ENCODE measurements at places on chromosomes 13 and 19. TPM values are rescaled to one million over a fixed set of nuclear protein-coding genes. Genes with fewer than 3 reads are reported as not detected.

GRCh38 chr19:18685597-18686190 lies 2.2 kb downstream of the CRTC1 start:
- no peak overlapping the region for H3K27ac ChIP-seq
- H3K36me3 ChIP-seq, result no peaks in the 10 kb centered on the region
- no peaks in the 10 kb centered on the region for H3K4me1 ChIP-seq
- no peaks in the 10 kb centered on the region for H3K27me3 ChIP-seq
- no peak for DNase-seq
- H3K4me3 ChIP-seq, result no peak overlapping the region

GRCh38 chr19:13839938-13840304 lies 37.0 kb upstream of the NANOS3 start:
- H3K27me3 ChIP-seq, result no peaks in the 10 kb centered on the region
- no peak for DNase-seq
- peaks cover 39% of the 10 kb centered on the region for H3K36me3 ChIP-seq
- peaks cover 78% of the 10 kb centered on the region for H3K4me1 ChIP-seq
- peak overlapping the region; percentile 100 for H3K4me3 ChIP-seq

GRCh38 chr13:73275163-73275562 lies 216.4 kb downstream of the KLF5 start:
- no peaks in the 10 kb centered on the region for H3K4me1 ChIP-seq
- no peak for DNase-seq
- H3K27ac ChIP-seq, result no peak overlapping the region
- H3K4me3 ChIP-seq, result no peak overlapping the region

DNA sequence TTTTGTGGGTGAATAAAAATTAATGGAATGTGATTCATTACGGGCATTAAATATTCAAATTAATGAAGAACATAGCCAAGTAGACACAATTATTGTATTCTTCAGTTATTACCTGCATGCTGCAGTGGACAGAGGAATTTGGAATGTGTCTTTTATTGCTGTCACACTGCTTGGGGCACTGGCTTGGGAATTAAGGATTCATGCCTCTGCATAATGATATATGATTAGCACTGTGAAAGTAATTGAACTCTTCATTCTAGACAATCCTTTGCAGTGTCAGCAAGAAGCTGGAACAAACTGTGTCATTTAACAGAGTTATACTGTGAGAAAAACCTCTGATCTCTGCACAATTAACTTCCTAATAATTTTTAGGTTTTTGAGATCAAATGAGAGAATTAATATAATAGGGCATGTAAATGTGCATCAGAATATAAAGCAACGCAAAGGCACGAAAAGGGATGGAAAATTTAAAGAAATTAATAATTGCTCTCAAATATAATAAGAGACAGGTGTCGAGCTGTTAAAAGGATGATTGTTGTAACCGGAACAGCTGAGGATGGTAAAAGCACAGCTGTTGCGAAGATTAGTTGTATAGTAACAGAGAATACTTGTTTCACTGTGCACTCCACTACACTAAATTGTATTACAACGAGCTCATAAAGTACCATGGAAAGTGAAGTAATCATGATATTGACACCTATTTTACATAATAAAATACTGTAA lies 235.1 kb upstream of the MIR17HG start:
- no peaks in the 10 kb centered on the region for H3K36me3 ChIP-seq
- H3K27ac ChIP-seq, result no peak overlapping the region

DNA sequence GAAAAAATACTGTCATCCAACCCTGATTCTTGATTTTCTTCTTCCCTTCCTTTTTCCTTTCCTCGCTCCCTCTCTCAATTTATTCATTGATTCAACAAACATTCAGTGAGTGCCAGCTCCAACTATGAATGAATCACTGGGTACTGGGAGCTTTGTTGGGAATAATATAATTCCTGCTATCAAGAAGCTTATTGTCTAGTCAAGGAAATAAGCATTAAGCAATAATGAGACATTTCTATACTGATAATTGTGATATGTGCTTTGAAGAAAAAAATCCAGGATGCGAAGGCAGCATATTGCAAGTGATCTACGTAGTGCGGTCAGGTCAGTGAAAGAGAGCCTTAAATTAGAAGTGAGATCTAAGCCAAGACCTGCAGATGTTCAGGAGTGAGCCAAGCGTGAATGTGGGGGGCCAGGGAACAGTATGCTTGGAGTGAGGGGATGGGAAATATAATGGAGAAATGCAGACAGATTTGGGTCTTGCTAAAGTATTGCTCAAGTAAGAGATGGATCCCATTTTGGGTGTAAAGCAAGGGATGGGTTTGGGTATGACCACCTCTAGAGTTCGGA lies 253.5 kb downstream of the LHFPL6 start:
- DNase-seq, result no peak
- H3K27me3 ChIP-seq, result no peaks in the 10 kb centered on the region
- H3K4me1 ChIP-seq, result peaks cover 54% of the 10 kb centered on the region
- no peak overlapping the region for H3K4me3 ChIP-seq
- H3K27ac ChIP-seq, result peak overlapping the region; percentile 46
- no peaks in the 10 kb centered on the region for H3K36me3 ChIP-seq

DNA sequence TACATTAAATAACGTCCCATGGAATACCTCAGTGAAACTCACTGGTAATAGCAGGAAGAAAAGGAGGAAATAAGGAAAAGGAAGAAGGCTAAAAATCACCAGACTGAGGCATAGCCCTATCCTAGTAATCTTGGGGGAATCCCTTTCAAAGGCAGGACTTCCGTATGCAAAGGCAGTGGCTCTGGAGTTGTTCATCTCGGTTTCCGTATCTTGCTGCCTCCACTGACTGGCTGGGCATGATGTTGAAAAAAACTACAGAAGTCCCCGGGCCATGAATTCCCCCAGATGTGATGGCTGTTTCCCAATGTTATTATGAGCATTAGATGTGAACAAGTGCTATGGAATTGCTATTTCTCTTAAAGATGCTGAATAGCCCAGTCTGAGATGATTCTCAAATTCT lies 5.5 kb downstream of the FPR2 start:
- no peaks in the 10 kb centered on the region for H3K27me3 ChIP-seq
- no peak overlapping the region for H3K4me3 ChIP-seq
- no peaks in the 10 kb centered on the region for H3K4me1 ChIP-seq
- H3K36me3 ChIP-seq, result no peaks in the 10 kb centered on the region

GRCh38 chr19:7554990-7555864 lies 19.7 kb downstream of the PNPLA6 start:
- peaks cover 4% of the 10 kb centered on the region for H3K4me1 ChIP-seq
- H3K36me3 ChIP-seq, result peaks cover 66% of the 10 kb centered on the region
- no peak overlapping the region for H3K27ac ChIP-seq

DNA sequence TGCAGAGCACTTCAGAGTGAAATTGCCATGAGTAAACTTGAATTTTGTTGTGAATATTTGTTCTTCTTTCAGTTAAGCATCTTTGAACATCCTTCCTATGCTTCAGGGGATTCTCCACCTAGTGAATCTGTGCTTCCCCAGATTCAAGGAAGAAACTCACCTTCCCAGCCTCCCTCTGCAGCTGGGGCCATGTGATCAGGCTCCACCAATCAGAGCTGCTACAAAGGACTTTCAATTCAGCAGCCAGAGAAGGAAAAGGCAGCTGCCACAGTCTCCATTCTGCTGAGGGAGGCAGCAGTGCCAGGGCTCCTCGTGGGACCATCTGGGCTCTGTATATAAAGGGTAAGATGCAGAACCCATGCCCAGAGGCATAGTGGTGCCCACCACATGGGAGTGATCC lies 89.7 kb upstream of the SIAH3 start:
- H3K36me3 ChIP-seq, result no peaks in the 10 kb centered on the region
- DNase-seq, result no peak
- no peak overlapping the region for H3K27ac ChIP-seq
- no peak overlapping the region for H3K4me3 ChIP-seq

DNA sequence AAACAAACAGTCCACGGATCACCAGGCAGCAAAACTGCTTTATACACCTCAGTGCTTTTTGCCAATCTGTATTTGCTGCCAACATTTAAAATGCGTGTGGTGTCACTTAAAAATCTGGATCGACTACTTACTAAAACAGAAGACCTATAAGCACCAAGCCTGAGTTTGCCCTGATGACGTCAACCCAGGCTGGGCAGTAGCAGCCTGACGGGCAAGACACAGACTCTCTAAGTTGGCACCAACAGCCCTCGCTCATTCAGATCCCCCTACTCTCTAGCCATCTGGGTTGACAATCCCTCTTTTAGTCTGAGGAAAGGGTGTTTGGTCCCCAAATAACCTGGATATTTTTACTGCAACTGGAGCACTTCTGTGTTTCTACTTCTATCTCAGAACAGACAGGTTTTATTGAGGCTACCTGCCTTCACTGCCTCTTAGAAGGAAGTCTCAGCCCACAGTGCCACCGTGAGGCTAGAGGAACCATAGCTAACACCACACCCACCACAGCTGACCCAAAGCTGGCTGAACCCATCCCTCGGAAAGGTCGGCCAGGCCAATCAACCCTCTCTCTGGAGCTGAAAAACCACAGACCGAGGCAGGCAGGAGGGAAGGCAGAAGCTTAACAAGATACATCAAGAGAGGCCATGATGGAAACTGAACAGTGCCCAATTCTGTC lies 6.9 kb downstream of the SUGP2 start:
- no peaks in the 10 kb centered on the region for H3K27me3 ChIP-seq
- no peaks in the 10 kb centered on the region for H3K4me1 ChIP-seq
- peaks cover 87% of the 10 kb centered on the region for H3K36me3 ChIP-seq
- DNase-seq, result no peak

DNA sequence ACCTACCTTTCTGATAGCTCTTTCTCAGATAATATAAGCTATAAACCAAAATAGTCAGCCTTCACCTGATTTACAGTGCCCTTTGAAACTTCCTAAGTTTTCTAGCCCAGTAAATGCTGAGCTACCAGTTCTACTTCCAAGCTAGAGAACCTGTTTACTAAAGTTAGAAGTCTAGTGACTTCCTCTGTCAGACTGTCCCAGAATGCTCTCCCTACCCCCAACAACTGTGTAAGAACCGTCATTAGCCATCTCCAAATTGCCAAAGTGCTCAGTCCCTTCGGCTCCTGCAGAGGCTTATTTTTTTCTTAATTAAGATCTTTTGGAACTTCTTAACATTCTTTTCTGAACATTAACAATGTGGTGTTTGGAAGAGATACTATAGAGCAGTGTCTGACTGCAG lies 3.2 kb upstream of the ABCC4 start:
- no peak for DNase-seq
- H3K4me3 ChIP-seq, result no peak overlapping the region
- no peaks in the 10 kb centered on the region for H3K27me3 ChIP-seq
- H3K4me1 ChIP-seq, result no peaks in the 10 kb centered on the region

DNA sequence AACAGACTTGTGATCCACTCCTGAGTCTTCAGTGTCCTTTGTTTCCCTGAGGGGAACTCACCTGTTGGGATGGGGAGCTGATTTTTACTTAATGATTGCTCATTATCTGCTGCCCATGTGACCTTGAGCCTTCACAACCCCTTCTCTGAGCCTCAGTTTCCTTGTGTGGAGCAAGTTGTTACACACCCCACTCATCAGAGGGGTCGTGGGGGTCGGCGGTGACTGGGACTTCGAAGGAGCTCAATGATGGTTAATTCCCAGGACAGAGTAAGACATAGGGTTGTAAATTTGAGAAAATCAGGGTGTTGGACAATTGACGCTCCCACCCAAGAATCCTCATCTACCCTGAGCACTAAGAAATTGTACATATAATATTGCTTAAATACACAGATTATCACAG lies 13.5 kb downstream of the LILRA5 start:
- no peak for DNase-seq
- H3K27me3 ChIP-seq, result no peaks in the 10 kb centered on the region
- H3K4me1 ChIP-seq, result no peaks in the 10 kb centered on the region
- no peak overlapping the region for H3K27ac ChIP-seq
- H3K4me3 ChIP-seq, result no peak overlapping the region

DNA sequence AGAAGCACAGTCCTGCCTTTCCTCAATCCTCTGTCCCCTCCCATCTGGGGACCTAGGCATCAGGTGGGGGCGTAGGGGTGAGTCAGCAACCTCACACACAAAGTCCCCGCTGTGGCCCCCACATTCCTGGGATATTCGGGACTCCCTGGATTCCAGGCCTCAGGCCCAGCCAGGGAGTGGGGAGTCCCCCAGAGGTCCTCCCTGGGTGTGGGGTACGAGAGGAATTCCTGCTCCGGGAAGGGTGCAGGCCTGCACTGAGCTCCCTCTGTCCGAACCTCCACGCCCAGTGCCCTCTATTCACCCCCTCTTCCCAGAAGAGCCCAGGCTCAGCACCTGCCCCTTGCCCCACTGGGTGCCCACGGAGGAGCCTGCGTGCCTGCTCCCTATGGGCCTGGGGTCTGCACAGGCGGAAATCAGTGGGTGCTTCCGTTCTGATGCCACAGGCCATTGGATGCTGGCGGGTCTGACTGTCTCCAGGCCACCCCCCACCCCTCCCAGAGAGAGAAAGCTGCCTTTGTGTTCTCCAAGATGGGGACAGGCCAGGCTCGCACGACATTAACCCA lies 3.4 kb downstream of the CADM4 start:
- H3K4me3 ChIP-seq, result no peak overlapping the region
- H3K36me3 ChIP-seq, result no peaks in the 10 kb centered on the region
- no peaks in the 10 kb centered on the region for H3K27me3 ChIP-seq

GRCh38 chr13:54198911-54199310 lies 1170.3 kb downstream of the OLFM4 start:
- no peak for DNase-seq
- H3K27ac ChIP-seq, result no peak overlapping the region
- no peaks in the 10 kb centered on the region for H3K27me3 ChIP-seq
- H3K4me1 ChIP-seq, result no peaks in the 10 kb centered on the region
- H3K4me3 ChIP-seq, result no peak overlapping the region

GRCh38 chr13:91304741-91305140 lies 42.7 kb upstream of the MIR17HG start:
- H3K27me3 ChIP-seq, result no peaks in the 10 kb centered on the region
- H3K4me3 ChIP-seq, result no peak overlapping the region
- H3K4me1 ChIP-seq, result no peaks in the 10 kb centered on the region
- H3K36me3 ChIP-seq, result no peaks in the 10 kb centered on the region

DNA sequence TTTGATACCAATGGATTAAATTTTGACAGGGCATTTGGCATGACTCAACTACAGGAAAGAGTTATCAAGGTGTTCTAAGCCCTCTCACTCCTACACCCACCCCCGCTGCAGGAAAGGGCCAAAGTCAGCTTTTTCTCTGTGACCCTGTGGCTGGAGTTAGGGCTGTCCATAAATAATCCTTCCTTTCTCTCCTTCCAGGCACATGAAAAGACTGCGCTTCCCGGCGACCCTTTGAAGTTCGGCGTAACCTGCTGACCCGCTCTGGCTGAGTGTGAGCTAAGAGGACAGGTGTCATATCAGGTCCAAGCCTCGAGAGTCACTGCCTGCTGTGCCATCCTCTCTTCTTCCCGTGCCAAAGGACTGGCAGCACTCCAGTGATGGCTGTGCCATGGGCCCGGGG lies 25.6 kb downstream of the ZNF114 start:
- no peaks in the 10 kb centered on the region for H3K4me1 ChIP-seq
- H3K4me3 ChIP-seq, result no peak overlapping the region
- H3K36me3 ChIP-seq, result no peaks in the 10 kb centered on the region
- no peak overlapping the region for H3K27ac ChIP-seq
- H3K27me3 ChIP-seq, result no peaks in the 10 kb centered on the region
- DNase-seq, result no peak

TUBB4A gene
- 0.83 TPM for total RNA-seq

WDR87 gene
- total RNA-seq, result not detected

CYP4F3 gene
- not detected for total RNA-seq

TNNT1 gene
- 6.8 TPM for total RNA-seq

AZU1 gene
- not detected for total RNA-seq

RAB3D gene
- 6.5 TPM for total RNA-seq

TTYH1 gene
- total RNA-seq, result 2.7 TPM

MTUS2 gene
- 142 TPM for total RNA-seq
